Stimulated activated CD4-positive, alpha-beta T cell treated with anti-CD3 and anti-CD28 coated beads, TNF-alpha, amount 100 ng/mL, for 24 hours (primary cell): ENCODE measurements at places on chromosomes 1 and 21.

- no peak for DNase-seq
These were observed 43.6 kb upstream of the GRHL3 start for GRCh38 chr1:24275510-24275909.

DNA sequence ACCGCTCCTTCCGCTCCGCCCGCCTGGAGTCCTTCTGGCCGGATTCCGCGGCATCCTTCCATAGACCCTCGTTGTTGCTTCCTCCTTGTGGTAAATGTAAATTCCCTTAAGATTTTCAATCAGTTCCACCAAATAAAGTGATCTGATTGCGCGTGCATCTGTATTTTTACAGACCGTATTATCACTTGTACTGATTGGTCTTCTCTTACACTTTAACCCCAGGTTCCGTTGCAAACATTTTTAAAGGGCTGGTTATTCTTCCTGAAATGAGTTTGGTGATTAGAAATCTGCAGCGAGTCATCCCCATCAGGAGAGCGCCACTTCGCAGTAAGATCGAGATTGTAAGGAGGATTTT, 483 bp downstream of the YBEY start:
- no peak for DNase-seq

DNA sequence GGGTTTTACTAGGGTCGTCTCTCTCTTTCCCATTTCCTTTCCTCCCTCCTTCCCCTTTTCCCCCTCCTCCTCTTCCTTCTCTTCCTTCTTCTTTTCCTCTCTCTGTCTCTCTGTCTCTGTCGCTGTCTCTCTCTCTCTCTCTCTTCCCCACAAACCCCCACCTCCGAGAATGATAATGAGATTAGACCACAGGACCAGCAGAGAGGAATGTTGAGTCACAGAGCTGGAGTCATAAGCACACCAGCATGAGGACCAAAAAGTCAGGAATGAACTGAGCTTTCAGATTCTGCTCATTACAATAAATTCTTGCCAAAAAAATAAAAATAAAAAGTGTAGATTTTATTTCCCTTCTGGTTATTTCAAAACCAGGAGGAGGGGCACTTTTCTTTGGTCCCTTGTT, 377.4 kb downstream of the LTN1 start:
- no peak for DNase-seq

DNA sequence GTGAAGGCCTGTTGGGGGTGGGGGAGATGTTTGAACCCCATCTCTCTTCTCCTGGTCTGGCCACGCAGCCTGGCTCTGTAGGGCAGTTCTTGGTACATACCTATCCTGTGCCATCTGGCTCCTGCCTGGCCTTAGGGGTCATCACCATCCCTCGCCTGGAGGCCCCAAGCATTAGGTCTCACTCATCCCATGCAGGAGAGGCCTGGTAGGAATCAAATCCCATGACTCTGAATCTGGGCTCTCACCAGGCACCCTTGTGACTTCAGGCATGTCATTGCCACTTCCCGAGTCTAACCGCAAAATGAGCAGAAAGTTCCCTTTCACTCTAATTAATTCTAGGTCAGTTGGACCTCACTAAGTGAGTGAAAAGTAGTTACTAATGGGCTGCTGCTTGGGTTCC, 37.2 kb downstream of the ETNK2 start:
- DNase-seq, result no peak
